ENCODE measurements at places on chromosomes 3 and 15. TPM values are rescaled to one million over a fixed set of nuclear protein-coding genes. Genes with fewer than 3 reads are reported as not detected.
A peak's percentile ranks its signal among the peaks of the same experiment; 100 is the strongest.

Gene GP9
- not detected for total RNA-seq

Gene GOLGA6L10
- total RNA-seq: 0.32 TPM

Gene MEIS2
- not detected for total RNA-seq

Gene GPR62
- not detected for total RNA-seq

Gene ALDH1A3
- not detected for total RNA-seq

Gene BCL2A1
- total RNA-seq: 91.8 TPM

Gene SCN10A
- total RNA-seq: not detected

Gene SNTN
- not detected for total RNA-seq

Gene HHLA2
- total RNA-seq: 1.2 TPM

DNA sequence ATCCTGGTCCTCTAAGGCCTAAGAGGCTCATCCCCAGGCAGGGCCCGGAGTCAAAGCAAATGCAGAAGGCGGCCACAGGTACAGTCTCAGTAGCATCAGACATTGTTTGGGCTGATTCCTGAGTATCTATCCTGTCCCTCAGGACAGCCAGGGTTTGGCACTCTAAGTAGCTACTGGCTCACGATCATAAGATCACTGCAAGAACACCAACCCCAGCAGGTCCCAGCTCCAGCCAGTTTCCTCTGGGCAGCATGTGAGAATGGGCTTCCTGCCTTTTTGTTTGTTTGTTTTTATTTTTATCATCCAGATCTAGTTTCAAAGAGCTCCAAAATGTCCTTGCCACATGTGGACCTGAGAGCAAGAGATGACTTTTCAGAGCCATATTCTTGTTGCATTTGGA is 32.7 kb downstream of the LRRFIP2 start:
- H3K4me1 ChIP-seq: no peaks in the 10 kb centered on the region
- DNase-seq: no peak
- H3K4me3 ChIP-seq: no peak overlapping the region
- H3K27me3 ChIP-seq: no peaks in the 10 kb centered on the region
- H3K27ac ChIP-seq: no peak overlapping the region

DNA sequence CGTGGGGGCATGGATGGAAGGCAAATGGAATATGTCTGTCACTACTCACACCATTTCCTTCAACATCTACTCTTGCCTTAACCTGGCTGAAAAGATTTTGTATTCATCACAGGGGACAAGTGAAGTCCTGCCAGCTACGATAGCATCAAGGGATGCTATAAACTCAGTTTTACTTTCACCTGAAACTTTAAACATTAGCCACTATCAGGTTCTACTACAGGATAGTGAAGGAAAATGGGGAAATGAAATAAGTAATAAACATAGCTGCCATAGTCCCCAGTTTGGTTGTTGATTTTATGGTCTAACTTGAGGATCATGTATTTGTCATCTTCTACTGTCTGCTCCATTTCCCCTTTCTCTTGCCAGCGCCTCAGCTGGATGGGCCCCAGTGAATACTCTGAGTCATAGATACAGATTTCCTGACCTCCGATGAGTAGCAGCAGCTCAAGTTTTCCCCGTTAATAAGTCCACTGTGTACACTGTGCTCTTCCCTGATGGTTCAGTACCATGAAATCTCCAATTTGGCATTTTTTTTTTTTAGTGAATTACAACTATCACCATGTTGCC is 338.2 kb upstream of the SLCO3A1 start:
- no peaks in the 10 kb centered on the region for H3K36me3 ChIP-seq
- no peak for DNase-seq
- H3K4me1 ChIP-seq: no peaks in the 10 kb centered on the region
- H3K27me3 ChIP-seq: peaks cover 4% of the 10 kb centered on the region
- no peak overlapping the region for H3K4me3 ChIP-seq

- H3K27ac ChIP-seq: no peak overlapping the region
- no peak for DNase-seq
- H3K36me3 ChIP-seq: peaks cover 29% of the 10 kb centered on the region
- H3K27me3 ChIP-seq: no peaks in the 10 kb centered on the region
- H3K4me1 ChIP-seq: peaks cover 4% of the 10 kb centered on the region
These were observed 162.2 kb downstream of the ITPR1 start for GRCh38 chr3:4655145-4656045.

- H3K4me3 ChIP-seq: peak overlapping the region; percentile 26
- H3K27ac ChIP-seq: peak overlapping the region; percentile 23
- H3K27me3 ChIP-seq: no peaks in the 10 kb centered on the region
These were observed 1.5 kb upstream of the RBM15B start for GRCh38 chr3:51389423-51390183.

DNA sequence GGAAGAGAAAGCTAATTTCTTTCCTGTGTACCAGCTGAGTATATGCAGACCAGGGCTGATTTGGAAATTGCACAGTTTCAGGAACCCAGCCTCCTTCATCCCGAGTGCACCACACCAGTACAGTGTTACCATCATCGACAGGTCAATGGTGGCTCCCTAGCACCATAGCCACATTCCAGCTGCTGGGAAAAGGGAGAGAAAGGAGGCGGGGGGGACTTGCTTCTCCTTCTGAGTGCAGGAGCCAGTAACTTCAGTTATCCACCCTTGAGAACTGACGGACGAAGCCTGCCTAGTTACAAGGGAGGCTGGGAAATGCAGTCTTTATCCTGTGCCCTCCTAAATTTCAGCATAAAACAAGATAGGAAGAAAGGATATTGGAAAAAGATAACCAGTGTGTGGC is 129.7 kb upstream of the PRICKLE2 start:
- no peak overlapping the region for H3K27ac ChIP-seq
- no peaks in the 10 kb centered on the region for H3K27me3 ChIP-seq
- no peak for DNase-seq
- H3K4me1 ChIP-seq: peaks cover 58% of the 10 kb centered on the region
- no peak overlapping the region for H3K4me3 ChIP-seq

GRCh38 chr3:143865302-143865701 is 17.0 kb upstream of the SLC9A9 start:
- no peak overlapping the region for H3K4me3 ChIP-seq
- no peaks in the 10 kb centered on the region for H3K36me3 ChIP-seq
- peaks cover 16% of the 10 kb centered on the region for H3K27me3 ChIP-seq
- H3K27ac ChIP-seq: no peak overlapping the region

DNA sequence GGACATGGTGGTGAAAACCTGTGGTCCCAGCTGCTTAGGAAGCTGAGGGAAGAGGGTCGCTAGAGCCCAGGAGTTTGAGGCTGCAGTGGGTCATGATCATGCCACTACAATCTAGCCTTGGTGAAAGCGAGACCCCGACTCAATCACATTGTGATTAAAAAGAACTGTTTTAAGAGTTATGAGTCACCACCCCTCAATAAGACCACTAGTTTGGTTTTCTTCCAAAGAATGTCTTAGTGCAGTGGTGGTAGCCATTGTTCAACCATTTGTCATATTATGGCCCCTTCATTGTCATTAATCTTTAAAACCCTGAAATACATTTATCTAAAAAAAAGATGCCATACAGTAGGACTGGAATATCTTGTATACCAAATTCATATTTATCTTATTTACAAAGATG is 48.8 kb downstream of the BLM start:
- H3K27me3 ChIP-seq: no peaks in the 10 kb centered on the region
- peaks cover 52% of the 10 kb centered on the region for H3K36me3 ChIP-seq
- H3K4me3 ChIP-seq: no peak overlapping the region
- H3K27ac ChIP-seq: no peak overlapping the region

DNA sequence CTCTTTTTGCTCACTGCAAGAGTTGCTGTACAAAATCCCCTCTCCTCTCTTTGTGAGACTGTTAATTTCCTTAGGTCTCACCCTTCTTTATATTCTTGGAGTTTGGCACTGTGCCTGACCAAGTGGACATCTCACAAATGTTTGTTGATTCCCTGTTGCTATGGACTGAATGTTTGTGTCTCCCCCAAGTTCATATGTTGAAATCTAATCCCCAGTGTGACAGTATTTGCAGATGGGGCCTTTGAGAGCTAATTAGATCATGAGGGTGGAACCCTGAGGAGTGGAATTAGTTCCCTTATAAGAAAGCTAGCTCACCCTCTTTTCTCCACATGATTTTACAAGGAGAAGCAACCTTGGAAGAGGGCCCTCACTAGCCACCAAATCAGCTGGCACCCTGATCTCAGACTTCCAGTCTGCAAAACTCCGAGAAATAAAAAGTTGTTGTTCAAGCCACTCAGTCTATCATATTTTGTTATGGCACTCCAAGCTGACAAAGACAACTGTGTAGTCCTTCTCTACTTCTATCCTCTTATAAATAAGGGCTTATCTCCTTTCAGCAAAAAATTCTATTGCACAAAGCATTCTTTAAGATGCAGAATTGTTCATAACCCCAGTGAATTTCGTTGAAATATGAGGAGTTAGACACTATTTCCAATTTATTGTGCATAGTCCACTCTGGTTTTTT is 65.5 kb upstream of the NPHP3 start:
- H3K4me1 ChIP-seq: no peaks in the 10 kb centered on the region
- H3K36me3 ChIP-seq: no peaks in the 10 kb centered on the region
- H3K27ac ChIP-seq: no peak overlapping the region

DNA sequence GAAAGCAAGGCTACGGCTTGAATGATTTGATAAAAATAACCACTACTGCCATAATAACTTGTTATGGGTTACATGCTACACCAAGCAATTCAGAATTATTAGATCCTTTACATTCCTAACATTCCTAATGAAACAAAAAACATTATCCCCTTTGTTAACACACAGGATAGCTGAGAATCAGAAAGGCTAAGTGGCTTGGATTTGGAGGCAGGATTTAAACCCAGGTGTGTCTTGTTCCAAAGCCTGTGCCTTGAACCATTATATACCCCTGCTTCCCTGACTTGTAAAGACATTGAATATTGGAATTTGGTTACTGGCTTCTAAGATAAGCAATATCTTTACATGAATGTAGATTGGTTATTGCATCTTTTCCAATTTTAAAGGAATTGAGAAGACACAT is 417.1 kb upstream of the GOLIM4 start:
- H3K4me3 ChIP-seq: no peak overlapping the region
- H3K27me3 ChIP-seq: no peaks in the 10 kb centered on the region
- no peak overlapping the region for H3K27ac ChIP-seq
- DNase-seq: no peak
- no peaks in the 10 kb centered on the region for H3K4me1 ChIP-seq

- H3K36me3 ChIP-seq: no peaks in the 10 kb centered on the region
- no peaks in the 10 kb centered on the region for H3K27me3 ChIP-seq
- H3K4me3 ChIP-seq: no peak overlapping the region
These were observed 199.6 kb upstream of the NAALADL2 start for GRCh38 chr3:174659511-174659910.

DNA sequence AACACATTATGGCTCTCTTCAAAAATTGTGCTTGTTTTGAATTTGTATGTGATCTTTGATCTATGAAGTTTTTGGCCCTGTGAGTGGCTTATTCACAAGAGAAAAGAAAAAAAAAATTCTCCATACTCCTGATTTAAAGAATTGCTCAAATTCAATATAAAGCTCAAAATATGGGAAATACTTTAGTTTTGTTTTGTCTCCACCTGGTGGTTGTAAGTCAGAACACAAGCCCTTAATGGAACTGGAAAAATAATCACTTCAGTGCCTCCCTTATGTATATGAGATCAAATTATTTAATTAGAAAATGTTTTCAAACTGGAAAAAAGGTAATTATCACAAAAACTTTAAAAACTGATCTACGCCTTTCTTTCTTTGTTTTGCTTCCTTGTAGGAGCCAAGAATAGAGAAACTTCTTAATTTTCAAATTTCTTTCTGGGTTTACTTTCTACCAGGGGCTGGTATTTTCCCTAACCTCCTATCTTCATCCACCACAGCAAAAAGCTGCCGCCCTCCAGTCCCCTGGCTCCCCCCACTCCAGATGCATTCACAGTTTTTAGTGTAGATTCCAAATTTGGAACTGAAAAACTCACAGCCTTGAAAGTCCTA is 50.6 kb downstream of the SERP1 start:
- no peak overlapping the region for H3K4me3 ChIP-seq
- no peaks in the 10 kb centered on the region for H3K4me1 ChIP-seq
- peaks cover 5% of the 10 kb centered on the region for H3K27me3 ChIP-seq
- no peak for DNase-seq
- H3K36me3 ChIP-seq: no peaks in the 10 kb centered on the region

DNA sequence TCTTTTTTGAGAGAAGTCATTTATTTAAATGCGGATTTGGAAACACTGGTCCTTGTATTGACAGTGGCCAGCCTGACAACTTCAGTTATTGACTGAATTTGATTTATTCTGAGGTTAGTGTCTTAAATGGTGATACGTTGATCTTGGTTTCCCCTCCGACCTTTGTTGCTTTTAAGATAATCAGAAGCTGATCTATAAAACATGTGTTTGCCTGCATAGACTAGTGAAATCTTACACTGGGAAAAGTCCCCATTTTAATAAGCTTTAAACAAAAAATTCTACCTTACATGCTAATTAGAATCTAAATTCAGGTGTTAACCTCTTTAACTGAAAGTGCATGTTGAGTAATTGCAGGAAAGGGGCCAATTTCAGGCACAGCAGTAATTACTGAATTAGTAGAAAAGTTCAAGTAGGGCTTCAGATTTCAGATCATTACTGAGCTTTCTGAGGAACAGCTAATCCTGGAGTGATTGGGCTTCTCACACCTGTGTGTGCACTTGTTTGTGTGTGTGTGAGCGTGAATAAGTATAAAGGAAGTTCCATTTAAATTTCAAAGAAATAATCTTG is 221.4 kb downstream of the SOX2 start:
- H3K4me1 ChIP-seq: no peaks in the 10 kb centered on the region
- no peaks in the 10 kb centered on the region for H3K36me3 ChIP-seq
- H3K27ac ChIP-seq: no peak overlapping the region
- H3K4me3 ChIP-seq: no peak overlapping the region
- DNase-seq: no peak
- H3K27me3 ChIP-seq: no peaks in the 10 kb centered on the region

DNA sequence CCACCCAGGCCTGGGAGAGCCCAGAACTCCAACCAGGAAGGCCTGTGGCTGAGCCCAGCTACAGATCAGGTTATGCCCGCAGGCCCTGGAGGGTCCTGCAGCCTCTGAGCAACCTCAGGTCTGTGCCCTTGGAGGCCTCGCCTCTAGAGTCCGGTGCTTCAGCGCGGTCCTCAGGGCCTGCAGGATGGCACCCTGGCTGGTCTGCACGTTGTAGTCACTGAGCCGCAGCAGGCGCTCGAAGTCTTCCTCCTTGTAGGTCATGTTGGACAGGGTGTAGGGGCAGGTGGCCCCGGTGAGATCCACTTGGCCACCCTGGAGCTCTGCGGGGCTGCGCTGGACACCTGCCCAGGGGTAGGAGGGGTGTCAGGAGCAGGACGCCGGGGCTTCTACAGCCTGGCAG is 25.8 kb downstream of the PLA2G4D start:
- H3K4me1 ChIP-seq: no peaks in the 10 kb centered on the region
- H3K27ac ChIP-seq: no peak overlapping the region
- no peaks in the 10 kb centered on the region for H3K36me3 ChIP-seq
- peaks cover 10% of the 10 kb centered on the region for H3K27me3 ChIP-seq

GRCh38 chr15:70245932-70246622 is 148.4 kb upstream of the TLE3 start:
- peaks cover 24% of the 10 kb centered on the region for H3K4me1 ChIP-seq
- H3K27ac ChIP-seq: no peak overlapping the region
- H3K4me3 ChIP-seq: no peak overlapping the region
- H3K36me3 ChIP-seq: no peaks in the 10 kb centered on the region
- H3K27me3 ChIP-seq: peaks cover 27% of the 10 kb centered on the region

- H3K36me3 ChIP-seq: no peaks in the 10 kb centered on the region
- no peak overlapping the region for H3K27ac ChIP-seq
- H3K4me1 ChIP-seq: peaks cover 7% of the 10 kb centered on the region
- peaks cover 57% of the 10 kb centered on the region for H3K27me3 ChIP-seq
- no peak overlapping the region for H3K4me3 ChIP-seq
These were observed 19.6 kb upstream of the OR5K4 start for GRCh38 chr3:98333989-98334606.

- H3K4me3 ChIP-seq: no peak overlapping the region
- peaks cover 6% of the 10 kb centered on the region for H3K36me3 ChIP-seq
- no peak for DNase-seq
- H3K4me1 ChIP-seq: no peaks in the 10 kb centered on the region
These were observed 18.0 kb upstream of the CEP152 start for GRCh38 chr15:48828906-48829305.

Data from activated T-helper 1 cell treated with anti-CD3 and anti-CD28 coated beads, Interleukin-12 subunit alpha, Interleukin-12 subunit beta, Interleukin-2, Interleukin-4 antibody, amounts not matched to agents 30 ng/mL and 10 ng/mL and 1 ng/mL, durations not matched to agents 14 hours and 24 hours and 36 hours (primary cell).